ENCODE measurements at places on chromosomes 11 and 22. TPM values are rescaled to one million over a fixed set of nuclear protein-coding genes. Genes with fewer than 3 reads are reported as not detected.

GRCh38 chr11:7353100-7353499, 101.4 kb downstream of the SYT9 start:
- no peak for DNase-seq

DNA sequence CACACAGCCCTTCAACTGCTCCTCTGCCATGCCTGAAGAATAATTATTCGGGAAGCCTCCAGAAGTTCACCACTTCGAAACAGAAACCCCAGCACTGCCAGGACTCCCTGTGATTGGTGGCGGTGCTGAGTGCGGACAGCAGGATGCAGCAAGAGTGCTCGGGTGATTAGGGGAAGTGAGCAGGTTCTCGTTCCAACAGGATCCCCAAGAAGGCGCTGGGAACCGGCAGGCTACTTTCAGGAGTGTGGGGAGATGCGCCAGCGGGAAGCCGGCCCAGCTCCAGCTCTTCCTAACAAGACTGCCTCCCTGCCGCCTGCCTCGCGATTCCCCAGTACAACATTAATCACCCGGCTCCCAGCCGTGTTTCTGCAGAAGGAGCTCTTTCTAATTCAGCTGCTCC, 630.2 kb downstream of the BRD1 start:
- DNase-seq: no peak

DNA sequence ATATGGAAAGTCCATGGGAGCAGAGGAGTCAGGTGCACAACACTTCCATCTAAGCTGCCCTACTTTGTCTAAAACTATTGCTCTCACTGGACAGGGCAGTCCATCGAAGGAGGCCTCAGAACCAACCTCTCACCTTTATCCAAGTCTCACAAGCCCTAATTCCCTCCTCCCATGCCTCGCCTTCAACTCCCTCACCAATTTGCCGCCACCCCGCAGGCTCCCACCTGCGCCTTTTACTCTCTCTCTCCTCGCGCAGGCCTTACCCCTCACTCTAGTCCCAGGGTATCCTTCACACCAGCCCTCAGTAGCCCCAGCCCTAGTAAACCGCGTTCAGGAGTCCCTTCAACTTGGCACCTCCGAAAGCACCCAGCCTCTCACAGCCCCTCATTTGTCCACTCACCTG, 451 bp downstream of the FHIP1B start:
- DNase-seq: no peak

GRCh38 chr11:103354656-103355055, 245.4 kb downstream of the DYNC2H1 start:
- DNase-seq: no peak

GRCh38 chr11:101019870-101020269, 109.7 kb downstream of the PGR start:
- no peak for DNase-seq

DNA sequence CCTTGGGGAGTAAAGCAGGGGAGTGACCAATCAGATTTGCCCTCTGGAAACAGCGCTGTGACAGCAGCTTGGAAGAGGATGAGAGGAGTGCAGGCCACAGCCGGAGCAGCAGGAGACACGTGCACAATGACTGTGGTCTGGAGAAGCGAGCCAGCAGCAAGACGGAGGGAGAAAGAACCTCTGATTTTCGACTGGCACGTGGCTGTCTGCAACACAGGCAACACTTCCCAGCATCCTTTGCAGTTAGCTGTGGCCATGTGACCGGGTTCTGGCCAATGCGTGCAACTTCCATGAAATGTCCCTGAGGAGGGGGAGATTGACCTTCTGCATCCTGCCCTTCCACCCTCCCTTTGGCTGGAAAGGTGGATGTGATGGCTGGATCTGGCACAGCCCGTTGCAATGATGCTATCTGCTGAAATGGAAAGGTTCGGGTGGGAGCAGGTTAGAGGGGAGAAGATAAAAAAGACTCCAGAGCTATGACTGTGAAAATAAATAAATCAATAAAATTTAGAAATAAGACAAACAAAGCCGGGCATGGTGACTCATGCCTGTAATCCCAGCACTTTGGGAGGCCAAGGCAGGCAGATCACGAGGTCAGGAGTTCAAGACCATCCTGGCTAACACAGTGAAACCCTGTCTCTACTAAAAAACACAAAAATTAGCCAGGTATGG, 15.6 kb downstream of the PLA2G6 start:
- no peak for DNase-seq

DNA sequence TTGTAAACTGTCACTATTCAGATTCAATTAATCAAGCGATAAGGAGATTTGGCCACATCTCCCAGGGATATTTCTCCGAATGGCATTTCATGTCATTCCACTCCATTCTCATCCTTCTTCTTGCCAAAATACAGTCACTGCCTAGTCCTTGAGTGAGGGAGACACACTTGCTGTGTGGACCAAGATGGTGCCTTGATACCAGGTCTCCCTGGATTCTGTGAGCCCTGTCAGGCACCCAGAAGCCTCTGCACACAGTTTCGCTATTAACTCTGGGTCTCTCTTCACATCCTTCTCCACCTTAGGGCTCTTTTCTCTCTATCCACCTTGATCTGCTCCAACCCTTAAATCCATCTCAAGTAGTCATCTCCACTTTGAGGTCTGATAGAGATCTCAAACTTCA, 119.9 kb upstream of the LMO1 start:
- no peak for DNase-seq

Gene HEPN1
- not detected for total RNA-seq
